ENCODE measurements at places on chromosomes 3 and 15.

- no peak for DNase-seq
Observed at GRCh38 chr3:146092230-146092629, 68.8 kb downstream of the PLOD2 start.

DNA sequence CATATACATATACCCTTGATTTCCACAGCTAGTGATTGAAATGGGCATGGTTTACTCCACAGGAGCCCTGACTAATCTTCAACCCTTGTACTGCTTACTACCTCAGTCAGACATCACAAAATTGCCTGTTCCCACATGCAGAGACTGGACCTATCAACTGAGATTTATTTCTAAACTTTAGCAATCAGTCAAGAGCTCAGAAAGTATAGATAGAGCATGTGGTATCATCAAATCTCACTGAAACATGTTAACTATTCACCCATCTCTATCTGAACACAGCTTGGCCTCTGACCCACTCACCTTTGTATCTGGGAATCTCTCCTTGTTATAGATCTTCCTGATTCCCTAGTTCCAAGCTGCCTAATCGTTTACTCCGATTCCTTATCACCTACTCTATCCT, 14.6 kb downstream of the ADAM10 start:
- DNase-seq, result no peak

DNA sequence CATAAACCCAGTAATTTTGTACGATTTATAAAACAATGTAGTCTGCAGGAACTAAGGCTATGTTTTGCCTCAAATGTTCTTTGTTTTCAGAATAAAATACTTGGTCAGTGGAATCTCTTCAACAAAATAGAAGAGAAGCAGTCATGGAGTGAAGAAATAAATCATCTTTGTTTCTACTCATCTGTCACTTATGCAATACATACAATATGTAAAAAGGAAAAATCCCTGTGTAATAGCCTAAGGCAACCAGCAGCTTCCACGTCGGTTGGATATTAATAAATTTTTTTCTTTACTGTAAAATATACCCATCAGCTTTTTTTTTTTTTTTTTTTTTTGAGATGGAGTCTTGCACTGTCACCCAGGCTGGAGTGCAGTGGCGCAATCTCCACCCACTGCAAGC, 5.2 kb upstream of the WDR5B start:
- DNase-seq, result no peak

- DNase-seq, result no peak
Observed at GRCh38 chr3:156862338-156862737, 36.2 kb downstream of the LEKR1 start.

GRCh38 chr3:23916886-23917678, at the start of the genes NKIRAS1 and RPL15:
TSS of gene NKIRAS1 (minus strand) at chr3:23916990. CDS start at chr3:23910904, 6,086 bp downstream.
TSS of gene RPL15 (plus strand) at chr3:23917132. CDS start at chr3:23917860, 728 bp downstream.
- peak; percentile 97 for DNase-seq

- no peak for DNase-seq
Observed at GRCh38 chr3:51888463-51889105, 13.2 kb upstream of the IQCF5 start.

DNA sequence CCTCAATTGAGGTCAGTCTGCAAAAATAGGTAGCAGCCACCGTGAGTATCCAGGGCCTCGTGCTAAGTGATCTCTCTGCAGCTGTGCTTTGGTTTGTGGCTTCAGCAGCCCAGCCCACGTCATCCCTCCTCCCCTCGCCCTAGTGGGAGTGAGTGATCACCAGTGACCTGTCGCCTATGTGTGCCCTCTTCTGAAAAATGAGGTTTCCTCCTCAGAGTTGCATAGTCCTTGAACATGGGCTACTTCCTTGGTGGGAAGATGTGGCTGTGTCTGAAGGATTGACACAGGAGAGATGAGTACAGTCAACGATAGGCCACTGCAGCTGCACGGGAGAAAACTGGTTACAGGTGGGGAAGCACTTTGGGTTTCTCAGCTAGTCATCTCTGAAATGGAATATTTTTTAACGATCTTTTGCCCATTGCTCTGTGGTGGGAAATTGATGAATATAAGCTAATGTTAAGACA, 144.8 kb upstream of the BHLHE40 start:
- no peak for DNase-seq

DNA sequence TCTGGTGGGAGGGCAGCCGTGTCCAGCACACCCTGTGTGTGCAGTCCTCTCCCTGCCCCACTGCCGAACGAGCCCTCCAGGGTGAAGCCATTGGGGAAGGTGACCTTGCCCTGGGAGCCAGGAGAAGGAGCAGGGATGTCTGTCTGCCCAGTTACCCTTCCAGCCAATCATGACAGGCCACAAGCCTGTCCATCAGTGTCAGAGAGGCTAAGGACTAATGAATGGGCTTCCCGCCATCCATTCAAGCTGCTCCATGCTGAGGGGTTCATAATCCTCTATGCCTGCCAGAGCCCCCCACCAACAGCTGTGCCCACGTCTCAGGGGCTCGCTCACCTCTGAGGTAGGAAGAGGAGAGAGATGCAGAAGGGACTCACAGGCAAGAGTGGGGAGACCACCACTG, 15.2 kb downstream of the ALS2CL start:
- DNase-seq, result no peak

- no peak for DNase-seq
Observed at GRCh38 chr15:65476903-65477302, 40.6 kb downstream of the DPP8 start.

GRCh38 chr15:67195305-67195704, 59.2 kb downstream of the AAGAB start:
- DNase-seq, result no peak

DNA sequence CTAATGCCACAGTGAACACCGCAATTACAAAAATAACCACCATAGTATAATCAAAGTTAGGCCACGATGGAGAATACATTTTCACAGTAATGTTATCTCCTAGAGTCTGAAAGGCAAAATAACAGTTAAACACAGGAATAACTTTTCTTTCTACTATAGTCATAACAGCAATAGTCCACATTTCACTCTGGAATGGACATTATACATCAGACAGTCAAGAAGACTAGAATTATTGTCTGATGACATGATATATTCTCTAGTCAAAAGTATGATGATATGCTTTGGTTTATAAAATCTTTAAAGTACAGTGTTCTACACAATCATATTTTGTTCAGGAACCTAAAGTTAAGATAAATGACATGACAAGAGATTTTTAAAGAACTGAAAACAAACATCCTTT, 18.0 kb downstream of the SPPL2A start:
- DNase-seq, result no peak

- no peak for DNase-seq
Observed at GRCh38 chr15:81092559-81092902, 41.5 kb upstream of the CFAP161 start.

DNA sequence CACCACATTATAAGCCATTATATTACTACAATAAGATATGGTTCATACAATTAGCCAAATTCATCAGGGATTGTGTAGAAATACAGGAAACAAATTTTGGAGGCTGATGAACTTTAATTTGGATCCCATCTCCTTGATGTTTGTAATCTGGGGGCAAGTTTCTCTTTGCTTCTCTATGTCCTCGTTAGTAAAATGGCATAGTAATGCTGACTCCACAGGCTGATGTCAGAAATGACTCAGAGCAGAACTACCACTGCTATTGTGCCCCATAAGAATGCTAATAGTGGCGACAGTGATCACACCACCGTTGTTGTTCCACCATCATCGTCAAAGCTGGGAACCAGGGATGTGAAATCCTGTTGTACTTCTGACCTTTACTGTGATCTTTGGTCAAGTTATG, 722.3 kb upstream of the LMCD1 start:
- DNase-seq, result no peak

DNA sequence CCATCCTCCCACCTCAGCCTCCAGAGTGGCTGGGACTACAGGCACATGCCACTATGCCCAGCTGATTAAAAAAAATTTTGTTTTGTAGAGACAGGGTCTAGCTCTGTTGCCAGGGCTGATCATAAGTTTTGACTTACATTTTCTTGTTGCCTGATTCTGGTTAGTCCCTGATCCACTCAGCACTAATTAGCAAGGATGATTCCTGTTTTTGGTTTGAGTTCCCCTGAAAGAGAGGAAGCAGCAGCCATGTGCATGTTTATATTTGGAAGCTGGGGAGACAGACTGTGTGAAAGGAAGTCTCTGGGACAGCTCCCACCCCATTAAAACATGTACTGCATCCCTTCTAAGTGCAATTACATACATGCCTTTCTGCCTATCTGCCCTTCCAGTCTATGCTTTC, 3.6 kb upstream of the NCK1 start:
- no peak for DNase-seq

DNA sequence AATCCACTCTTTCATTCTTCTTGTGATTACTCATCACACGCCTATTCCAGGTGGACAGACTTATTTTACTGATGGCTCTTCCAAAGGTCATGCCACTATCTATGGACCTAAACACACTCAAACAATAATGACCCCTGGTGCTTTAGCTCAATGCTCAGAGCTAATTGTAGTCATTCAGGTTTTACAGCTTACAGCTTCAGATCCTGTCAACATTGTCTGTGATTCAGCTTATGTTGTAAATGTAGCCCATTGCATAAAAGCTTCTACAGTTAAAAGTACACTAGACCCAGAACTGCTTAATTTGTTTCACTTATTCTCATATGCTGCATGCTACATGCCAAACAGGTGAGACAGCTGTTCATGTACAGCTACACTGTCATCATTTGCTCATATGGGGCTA, 49.2 kb downstream of the LSM3 start:
- no peak for DNase-seq

DNA sequence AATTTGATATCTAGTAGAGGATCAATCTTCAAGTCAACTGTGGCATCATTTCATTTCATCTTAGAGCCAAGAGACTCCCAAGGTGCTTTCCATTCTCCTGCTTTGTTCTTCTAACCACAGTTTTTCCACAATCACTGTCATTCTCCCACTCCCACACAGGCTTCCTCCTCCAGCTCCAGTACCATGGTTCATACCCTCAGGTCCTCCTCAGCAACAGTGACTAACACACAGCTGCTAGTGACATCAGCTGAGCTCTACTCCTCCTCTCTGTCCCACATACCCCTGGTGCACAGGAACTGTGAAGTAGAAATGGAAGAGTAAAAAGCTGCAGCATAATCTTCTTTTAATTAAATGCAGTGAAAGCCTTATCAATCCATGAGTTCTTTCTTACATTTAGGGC, 200.2 kb upstream of the DPH6 start:
- DNase-seq, result no peak

GRCh38 chr3:6120786-6121185, 740.1 kb upstream of the GRM7 start:
- DNase-seq, result no peak

GRCh38 chr15:73382115-73382514, 13.4 kb upstream of the HCN4 start:
- no peak for DNase-seq

DNA sequence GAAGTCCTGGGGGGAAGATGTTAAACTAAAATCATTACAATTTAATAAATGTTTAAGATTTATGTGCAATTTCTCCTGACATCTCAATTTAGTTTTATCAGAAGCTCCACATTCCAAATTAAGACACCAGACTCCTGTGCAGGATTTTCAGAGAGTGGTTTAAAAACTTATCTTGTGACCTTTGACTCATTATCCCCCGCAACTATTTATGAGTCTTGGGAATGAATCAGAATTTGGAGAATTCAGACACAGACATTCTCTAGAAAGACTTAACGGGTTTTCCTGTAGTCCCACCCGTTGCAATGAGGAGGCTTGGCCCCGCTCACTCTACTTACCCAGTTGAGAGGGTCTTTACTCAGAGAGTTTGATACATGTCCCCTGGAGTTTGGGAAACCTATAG, 7.1 kb downstream of the OR5K2 start:
- DNase-seq, result no peak

Measured in substantia nigra (tissue), 51 donors.